Lung (tissue), 17 donors: ENCODE measurements at places on chromosomes 5 and 9. TPM values are rescaled to one million over a fixed set of nuclear protein-coding genes. Genes with fewer than 3 reads are reported as not detected.

Gene PLAC8L1
- not detected for polyA plus RNA-seq

GRCh38 chr5:96431376-96432187 is 1.5 kb downstream of the PCSK1 start:
- no peaks in the 10 kb centered on the region for H3K36me3 ChIP-seq
- H3K27ac ChIP-seq = no peak overlapping the region
- peaks cover 41% of the 10 kb centered on the region for H3K27me3 ChIP-seq
- DNase-seq = no peak

GRCh38 chr9:129732100-129732499 is 20.7 kb downstream of the PTGES start:
- H3K27me3 ChIP-seq = no peaks in the 10 kb centered on the region
- H3K4me3 ChIP-seq = no peak overlapping the region
- no peak for DNase-seq

- no peaks in the 10 kb centered on the region for H3K4me1 ChIP-seq
- H3K27ac ChIP-seq = no peak overlapping the region
- H3K27me3 ChIP-seq = no peaks in the 10 kb centered on the region
- no peaks in the 10 kb centered on the region for H3K36me3 ChIP-seq
- no peak overlapping the region for H3K4me3 ChIP-seq
Observed at GRCh38 chr5:50727149-50727496, 60.7 kb downstream of the PARP8 start.
